Hypothalamus (tissue), 51 donors: ENCODE measurements at places on chromosomes 11 and 22.

DNA sequence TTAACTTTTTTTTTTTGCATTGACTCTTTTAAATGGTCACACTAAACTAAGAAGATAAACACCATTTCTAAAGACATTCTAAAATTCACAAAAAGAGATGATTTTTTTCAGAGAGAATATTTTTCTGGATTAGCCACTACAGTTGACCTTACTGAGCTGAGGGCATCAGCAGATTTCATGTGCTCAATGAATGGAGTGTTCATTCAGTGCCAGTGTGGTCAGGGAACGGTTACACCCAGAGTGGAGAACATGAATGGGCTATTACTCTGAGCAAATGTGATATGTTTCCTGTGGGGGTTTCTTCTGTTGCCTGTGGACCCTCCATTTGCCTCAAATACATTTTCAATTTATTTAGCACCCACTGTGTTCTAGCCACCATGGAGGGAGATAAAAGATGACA lies 19.1 kb downstream of the PKNOX2 start:
- DNase-seq, result no peak

- no peak for DNase-seq
These were observed 523.5 kb upstream of the LRRC4C start for GRCh38 chr11:41982975-41983374.

- DNase-seq, result no peak
These were observed 235.2 kb downstream of the OR4C45 start for GRCh38 chr11:50267851-50268250.

DNA sequence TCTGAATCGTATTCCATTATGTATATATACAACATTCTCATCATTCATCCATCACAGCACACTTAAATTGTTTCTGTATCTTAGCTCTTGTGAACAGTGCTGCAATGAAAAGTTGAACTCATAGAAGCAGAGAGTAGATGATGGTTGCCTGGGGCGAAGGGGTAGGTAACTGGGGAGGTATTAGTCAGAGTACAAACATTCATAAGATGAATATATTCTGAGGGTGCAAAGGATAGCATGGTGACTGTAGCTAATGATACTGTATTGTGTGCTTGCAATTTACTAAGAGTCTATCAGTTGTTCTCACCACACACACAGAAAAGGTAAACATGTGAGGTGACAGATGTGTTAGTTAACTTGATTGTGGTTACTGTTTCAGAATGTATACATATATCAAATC lies 12.6 kb upstream of the RFPL2 start:
- DNase-seq, result no peak

- no peak for DNase-seq
These were observed 14.0 kb downstream of the RAC2 start for GRCh38 chr22:37229805-37230672.

- DNase-seq, result no peak
These were observed 32.4 kb downstream of the EIF3F start for GRCh38 chr11:8019314-8020243.

GRCh38 chr22:46352691-46353386 lies 17.3 kb downstream of the TRMU start:
- DNase-seq, result no peak
